Germinal center (tissue), 1 donor: ENCODE measurements at places on chromosomes 3 and 15.

DNA sequence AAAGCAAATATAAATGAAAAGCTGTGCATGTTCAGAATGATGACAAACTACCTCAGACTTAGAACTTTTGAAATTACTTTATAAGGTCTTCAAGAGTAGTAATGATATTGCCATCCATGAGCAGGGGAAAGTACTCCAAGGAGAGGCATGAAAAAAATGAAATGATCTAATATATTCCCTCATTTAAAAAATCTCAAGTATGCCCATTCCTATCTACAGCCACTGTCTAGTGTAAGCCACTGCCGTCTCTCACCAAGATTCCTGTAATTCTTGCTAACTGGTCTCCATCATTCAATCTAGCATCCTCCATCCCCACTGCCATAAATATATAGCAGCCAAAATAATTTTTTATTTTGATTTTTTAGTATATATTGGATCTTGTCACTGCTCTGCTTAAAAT lies 258.8 kb downstream of the PLOD2 start:
- no peak for DNase-seq

DNA sequence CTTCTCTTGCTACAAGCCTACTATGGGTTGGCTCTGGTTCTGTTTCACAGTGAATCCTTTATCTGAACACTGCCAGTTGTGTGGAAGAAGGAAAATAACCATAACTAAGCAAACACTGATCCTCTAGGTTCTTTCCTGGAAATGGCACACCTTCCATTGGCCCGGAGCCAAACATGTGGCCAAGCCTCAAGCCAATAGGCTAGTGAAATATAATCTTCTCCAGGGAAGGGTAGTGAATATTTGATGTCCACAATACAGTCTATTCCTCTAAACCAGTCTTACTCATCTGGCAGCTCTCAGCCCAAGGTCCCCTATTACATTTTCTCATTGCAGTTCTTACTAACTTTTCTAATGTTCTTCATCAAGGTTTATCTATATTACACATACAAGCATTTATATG lies 921.3 kb downstream of the TUSC7 start:
- DNase-seq: no peak

GRCh38 chr3:184306341-184306972 lies 7.4 kb downstream of the PSMD2 start:
- no peak for DNase-seq

GRCh38 chr15:59376733-59377132 lies 4.1 kb upstream of the MYO1E start:
- DNase-seq: no peak

GRCh38 chr15:28182216-28182615 lies 83.1 kb upstream of the OCA2 start:
- DNase-seq: no peak

DNA sequence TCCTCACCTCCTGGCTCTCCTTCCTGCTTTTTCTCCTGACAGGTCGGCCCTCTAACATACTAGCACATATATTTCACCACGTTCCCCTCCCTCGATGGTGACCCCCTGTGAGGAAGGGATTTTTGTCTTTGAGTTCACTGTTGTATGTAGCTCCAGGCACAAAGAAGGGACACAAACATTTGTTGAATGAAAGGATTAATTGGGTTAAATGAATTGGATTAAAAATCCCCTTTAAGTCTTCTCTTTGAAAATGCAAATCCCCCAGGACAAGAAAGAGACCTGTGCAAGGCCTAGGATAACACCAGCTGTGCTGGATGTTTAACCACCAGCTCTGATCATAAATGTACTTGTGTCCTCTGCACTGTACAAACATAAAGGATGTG lies 3.3 kb downstream of the CALML4 start:
- no peak for DNase-seq

DNA sequence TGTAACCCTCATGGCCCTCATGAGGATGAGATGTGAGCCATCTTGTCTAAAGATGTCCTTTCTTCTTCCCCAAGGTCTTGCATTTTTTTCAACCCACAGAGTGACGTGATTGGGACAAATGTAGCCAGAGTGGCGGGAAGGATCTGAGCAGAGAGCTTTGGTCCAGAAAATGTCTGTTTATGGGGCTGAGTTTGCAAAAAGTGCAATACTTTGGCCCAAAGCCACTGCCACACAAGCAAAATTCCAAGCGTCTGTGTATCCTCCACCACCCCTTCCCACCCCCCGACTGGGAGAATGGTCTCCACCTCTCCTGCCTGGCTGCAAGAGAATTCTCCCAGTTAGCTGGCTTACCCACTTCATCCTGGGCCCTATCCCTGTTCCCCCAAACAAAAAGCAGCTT lies 246.9 kb upstream of the LRIG1 start:
- no peak for DNase-seq

GRCh38 chr15:55742498-55742926 lies 440 bp downstream of the PRTG start:
- peak; percentile 23 for DNase-seq

- no peak for DNase-seq
Measured at GRCh38 chr3:123315271-123315595, 113.5 kb downstream of the SEC22A start.

DNA sequence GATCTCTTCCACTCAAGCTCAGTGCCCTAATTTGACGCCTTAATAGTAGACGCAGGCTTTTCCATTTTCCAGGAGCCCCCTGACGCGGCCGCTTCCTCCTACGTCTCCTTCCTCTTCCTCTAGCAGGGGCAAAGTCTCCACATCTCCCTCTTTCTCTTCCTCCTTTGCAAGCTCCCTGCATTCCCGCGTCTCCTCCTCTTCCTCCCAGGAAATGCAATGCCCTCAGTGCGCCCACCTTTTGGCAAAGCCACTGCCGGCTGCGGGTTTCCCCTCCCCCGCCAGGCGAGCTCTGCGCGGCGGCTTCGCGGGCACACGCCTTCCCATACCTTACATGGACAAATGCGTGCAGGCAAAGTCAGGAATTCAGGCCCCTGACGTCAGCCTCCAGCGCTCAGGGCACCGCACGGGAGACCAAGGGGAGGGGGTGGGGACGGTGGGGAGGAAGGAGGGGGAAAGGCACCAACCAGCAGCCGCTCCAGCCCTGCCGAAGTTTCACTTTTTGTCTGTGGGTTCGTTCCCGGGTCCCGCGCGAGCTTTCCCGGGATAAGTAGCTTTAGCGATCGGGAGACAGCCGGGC lies 432 bp upstream of the LPP start:
- peak; percentile 62 for DNase-seq

- no peak for DNase-seq
Measured at GRCh38 chr15:41480396-41481140, 13.1 kb upstream of the ITPKA start.

- DNase-seq: no peak
Measured at GRCh38 chr3:45109771-45110508, 36.2 kb downstream of the CDCP1 start.

GRCh38 chr3:131796558-131797198 lies 238.1 kb downstream of the CPNE4 start:
- DNase-seq: peak; percentile 11

GRCh38 chr15:63640146-63640545 lies 43.0 kb downstream of the FBXL22 start:
- no peak for DNase-seq
